Retina (tissue), 1 donor: ENCODE measurements at places on chromosomes 16 and 17.
A peak's percentile ranks its signal among the peaks of the same experiment; 100 is the strongest.

GRCh38 chr16:83680980-83681379 is 126.8 kb upstream of the HSBP1 start:
- DNase-seq: no peak

- DNase-seq: no peak
Measured at GRCh38 chr17:50872710-50873424, 6.7 kb upstream of the TOB1 start.

DNA sequence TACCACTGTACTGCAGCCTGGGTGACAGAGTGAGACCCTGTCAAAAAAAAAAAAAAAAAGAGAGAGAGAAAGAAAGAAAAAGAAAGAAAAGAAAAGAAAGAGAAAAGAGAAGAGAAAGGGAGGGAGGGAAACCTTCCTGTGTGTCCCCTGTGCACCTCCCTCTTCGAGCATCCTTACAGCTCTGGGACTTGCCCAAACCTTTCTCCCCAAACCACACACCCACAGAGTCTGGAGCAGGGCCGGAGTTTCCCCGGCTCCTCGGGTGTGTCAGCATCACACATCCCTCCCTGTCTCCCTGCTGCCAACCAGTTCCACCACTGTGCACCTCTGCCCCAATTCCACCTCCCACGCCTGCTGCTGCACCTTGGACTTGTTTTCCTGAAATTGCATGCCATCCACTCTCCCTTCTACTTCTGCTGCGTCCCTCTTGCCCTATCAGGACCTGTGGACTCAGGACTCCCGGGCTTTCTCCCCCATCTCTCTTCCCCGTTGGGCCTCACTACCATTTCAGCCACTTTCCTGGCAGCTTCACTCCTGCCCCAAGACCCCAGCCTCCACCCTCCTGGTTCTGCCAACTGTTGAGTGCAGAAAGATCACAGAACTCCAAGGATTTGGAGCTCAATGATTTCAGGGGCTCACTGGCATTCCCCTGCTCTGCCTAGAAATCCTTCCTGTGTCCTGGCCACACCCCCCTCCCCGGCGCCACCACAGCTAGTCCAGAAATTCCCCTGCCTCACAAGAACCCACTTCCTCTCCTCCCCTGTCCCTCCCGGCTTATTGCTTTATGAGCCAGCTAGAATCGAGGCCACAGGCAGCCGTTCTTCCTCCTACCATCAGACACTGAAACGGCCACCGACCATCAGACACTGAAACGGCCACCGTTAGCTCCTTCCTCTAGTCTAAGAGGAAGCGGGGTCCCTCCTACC is 3.7 kb upstream of the CDK3 start:
- no peak for DNase-seq

- no peak for DNase-seq
Measured at GRCh38 chr17:38558728-38559050, 47.1 kb downstream of the SRCIN1 start.

DNA sequence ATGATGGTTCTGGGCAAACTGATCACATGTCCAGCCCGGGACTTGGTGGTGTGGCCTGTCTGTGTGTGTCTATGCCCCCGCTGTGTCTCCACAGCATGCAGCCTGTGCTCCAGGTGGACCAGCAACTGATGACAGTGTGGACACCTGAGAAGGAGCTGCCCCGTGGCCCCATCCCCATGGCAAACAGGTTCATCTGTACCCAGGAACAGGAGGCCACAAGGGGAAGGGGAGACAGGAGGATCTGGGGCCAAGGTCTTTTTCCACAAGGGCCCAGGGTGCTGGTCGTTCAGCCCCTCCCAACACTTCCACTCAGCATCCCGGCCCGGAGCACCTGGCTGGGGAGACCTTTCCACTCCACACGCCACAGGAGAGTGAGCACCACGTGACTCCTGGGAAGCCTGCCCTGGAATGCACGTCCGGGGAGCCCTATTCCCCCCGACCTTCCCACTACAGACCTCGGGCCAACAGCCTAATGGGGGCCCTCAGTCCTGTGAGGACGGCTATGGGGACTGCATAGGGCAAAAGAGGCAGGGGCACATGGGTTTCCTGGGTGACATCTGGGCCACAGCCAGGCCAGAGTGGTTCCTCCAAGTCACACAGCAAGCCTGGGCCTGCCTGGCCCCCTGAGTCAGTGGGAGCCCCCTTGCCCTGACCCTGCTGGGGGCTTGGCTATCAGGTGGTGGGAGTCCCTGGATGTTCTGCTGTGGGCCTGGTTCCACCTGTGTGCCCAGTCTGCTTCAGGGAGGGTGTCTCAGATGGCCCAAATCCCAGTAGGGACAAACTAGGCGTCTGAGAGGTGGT is 20.8 kb upstream of the NXPH3 start:
- no peak for DNase-seq

DNA sequence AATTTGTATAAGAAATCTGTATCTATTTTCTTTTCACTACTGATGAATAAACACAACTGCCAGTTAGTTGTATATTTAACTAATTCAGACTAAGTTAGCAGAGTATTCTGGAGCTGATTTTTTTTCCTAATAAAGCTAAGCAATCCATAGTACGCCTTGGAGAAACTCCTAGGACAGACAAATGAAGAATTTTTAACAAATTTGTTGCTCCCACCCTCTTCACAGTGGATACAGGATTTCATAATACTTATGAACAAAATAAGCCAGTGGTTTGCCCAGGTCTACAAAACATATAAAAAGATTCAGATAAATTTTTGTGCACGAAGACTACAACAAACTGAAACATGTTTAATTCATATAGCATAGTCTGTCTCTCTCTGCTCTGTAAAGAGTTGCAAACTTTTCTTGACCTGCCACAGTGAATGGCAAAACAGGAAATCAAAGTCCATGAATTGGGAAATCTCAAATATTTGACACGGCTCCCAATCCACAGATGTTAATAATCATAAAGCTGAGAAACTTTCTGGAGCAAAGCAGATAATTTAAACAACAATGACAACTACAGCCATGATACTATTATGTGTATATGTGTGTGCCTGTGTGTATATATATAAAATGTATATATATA is 594 bp upstream of the ABCA6 start:
- DNase-seq: no peak

DNA sequence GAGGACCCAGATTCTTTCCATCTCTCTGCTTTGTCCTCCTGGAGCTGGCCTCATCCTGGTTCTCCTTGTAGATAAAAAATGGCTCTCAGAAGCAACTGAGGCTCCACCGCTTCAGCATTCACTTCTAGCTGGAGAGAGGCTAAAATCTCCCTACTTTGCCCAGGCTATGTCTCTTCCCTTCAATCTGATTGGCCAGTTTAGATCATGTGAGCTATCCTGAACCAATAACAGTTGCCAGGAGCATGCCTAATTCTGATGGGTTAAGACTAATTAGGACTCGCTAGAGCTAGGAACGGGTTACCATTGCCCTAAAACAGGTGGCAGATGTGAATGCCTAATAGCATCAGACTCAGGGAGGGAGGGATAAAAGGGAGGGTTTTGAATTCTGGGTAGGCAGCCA is 89.6 kb downstream of the GPR139 start:
- no peak for DNase-seq

- no peak for DNase-seq
Measured at GRCh38 chr16:66925322-66925840, at the start of gene RRAD. RRAD (minus strand) TSS chr16:66925535; CDS start chr16:66925179, 356 bp downstream.

DNA sequence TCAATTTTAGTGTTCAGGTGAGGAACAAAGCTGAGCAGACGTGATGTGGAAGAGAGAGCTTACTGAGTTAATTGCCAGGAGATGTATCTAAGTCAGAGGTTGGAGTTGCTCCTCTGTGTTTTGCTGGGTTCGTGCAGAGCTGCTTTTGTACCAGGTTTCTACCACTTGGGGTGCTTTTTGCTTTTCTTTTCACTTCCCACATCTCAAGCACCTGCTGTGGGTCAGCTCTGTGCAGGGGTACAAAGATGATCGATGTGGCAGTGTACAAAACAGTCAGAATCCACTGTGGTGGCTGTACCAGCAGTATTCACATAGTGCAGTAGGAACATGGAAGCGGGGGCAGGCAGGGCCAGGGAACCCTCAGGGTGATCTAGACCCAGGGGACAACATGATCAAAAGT is 14.8 kb downstream of the UNK start:
- DNase-seq: no peak

GRCh38 chr16:24491731-24492130 is 47.6 kb upstream of the RBBP6 start:
- DNase-seq: no peak

- peak; percentile 31 for DNase-seq
Measured at GRCh38 chr17:77325577-77326075, 184.9 kb downstream of the SEC14L1 start.

DNA sequence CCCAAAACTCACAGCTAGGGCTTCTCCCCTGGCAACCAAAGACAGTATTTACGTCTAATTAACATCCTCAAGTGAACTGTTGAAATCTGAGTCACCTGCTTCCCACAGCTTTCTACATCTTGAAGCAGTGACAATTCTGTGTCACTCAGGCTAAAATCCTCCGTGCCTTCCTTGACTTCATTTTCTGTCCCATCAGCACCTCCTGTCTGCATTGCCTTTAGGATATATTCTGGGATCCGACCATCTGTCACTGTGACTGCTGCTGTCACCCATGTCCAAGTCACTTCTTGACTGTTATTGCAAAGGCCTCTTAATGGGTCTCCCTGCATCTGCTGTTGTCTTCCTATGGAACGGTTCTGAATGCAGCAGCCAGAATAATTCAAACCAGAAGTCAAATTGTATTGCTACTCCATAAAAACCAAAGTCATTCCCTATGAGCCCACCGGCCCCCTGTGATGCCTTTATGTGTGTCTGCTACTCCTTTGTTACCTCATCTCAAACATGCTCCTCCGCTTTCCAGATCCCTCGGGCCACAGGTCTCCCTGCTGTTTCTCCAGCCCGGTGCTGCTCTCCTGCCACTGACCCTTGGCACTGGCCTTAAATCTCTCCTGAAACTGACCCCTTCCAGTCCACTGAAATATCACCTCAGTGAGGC is 56.9 kb downstream of the WWP2 start:
- DNase-seq: peak; percentile 28

GRCh38 chr16:10791048-10791447 is 27.5 kb downstream of the TVP23A start:
- no peak for DNase-seq

GRCh38 chr16:49876716-49877129 is 20.8 kb upstream of the ZNF423 start:
- DNase-seq: peak; percentile 91

- DNase-seq: no peak
Measured at GRCh38 chr17:21283482-21284318, 811 bp upstream of the MAP2K3 start.

GRCh38 chr16:54412777-54413455 is 126.3 kb upstream of the IRX3 start:
- DNase-seq: no peak

DNA sequence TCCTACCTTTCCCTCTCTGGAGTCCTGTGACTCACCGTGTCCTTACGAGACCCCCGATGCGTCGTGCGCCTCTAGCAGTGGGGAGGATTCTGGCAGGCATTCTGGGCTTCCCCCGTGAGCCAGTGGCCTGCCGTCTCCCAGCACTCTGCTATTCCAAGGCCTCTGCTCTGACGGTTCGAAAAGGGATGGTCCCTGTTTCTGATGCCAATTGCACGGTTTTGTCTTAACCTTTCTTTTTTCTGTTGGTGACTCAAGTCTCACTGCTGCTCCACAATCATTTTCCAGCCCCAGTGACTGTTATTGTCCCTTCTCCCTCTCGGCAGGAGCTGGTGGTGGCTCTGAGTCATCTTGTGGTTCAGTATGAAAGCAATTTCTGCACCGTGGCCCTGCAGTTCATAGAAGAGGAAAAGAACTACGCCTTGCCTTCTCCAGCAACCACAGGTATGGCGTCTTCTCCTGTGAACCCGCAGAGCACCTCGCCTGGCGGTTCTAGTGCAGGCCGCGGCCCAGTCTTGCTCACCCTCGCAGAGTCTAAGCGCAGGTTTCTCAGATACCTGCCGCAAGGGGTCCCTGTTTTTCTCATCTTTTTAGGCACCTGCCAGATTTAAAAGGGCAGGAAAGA is 100.1 kb upstream of the CHMP6 start:
- DNase-seq: peak; percentile 28

DNA sequence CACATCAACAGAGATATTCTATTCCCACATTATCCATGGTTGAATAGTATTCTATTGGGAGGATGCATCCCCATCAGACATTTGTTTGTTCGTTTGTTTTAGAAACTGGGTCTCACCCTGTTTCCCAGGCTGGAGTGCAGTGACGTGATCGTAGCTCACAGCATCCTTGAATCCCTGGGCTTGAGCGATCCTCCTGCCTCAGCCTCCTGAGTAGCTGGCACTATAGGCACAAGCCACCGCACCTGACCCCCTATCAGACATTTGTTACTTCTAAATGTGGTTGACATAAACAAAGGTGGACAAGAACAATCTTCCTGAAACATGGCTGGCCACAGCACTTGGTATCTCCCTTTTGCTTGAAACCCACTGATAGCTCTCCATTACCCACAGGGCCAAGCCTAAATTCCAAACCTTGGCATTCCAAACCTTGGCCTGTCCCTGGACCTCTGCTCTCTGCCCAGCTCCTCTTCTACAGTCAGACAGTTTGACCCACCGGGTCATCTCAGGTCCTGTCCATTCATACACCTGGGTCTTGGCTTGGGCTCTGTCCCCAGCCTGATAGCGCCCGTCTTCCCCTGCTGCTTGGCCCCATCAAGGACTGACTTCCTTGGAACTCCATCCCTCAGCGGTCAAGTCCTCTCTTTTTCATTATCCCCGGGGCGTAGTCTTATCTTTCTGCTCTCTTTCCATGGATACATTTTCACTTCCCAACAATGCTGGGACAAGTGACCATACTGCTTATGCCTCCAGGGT is 1.5 kb upstream of the PRR29 start:
- DNase-seq: no peak

DNA sequence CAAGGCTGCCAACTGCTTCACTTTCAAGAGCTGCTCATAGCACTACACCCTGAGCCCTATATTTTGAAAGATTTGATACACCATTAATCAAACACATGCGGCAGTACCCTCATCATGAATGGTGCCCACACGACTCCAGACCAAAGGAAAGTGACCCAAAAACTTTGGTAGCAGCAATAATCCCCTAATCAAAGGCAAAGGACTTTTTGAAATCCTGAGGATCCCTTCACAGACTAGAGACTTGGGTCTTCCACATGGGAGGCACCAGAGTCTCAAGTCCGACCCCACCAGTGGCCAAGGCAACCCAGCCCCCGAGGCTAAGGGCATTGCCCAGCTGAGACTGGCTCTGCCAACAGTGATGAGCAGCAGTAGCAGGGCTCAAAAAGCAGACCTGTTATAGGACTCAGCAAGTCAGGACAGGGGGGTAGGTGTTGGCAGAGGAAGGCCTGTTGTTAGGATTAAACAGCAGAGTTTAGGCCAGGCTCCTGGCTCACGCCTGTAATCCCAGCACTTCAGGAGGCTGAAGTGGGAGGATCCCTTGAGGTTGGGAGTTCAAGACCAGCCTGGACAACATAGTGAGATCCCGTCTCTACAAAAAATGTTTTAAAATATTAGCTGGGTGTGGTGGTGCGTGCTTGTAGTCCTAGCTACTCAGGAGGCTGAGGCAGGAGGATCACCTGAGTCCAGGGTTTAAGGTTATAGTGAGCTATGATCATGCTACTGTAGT is 3.2 kb downstream of the TRIM25 start:
- no peak for DNase-seq

DNA sequence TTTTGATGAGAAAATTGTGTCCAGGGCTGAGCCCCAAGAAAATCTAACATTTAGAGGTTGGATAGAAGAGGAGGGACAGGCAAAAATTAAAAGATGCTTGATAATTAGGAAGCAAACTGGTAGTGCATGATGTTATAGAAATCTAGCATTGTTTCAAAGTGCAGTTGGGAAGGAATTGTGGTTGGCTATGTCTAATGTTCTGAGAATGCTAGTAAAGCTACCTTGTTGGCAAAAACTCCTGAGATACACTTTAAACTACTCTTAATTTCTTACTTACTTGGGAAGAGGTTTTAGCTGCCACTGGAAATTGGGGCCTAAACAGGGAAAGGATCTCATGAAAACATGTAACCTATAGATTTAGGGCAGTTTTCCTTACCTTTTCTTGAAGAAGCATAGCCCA is 48.3 kb downstream of the MAP2K4 start:
- no peak for DNase-seq
